ENCODE measurements at places on chromosomes 5 and 9. TPM values are rescaled to one million over a fixed set of nuclear protein-coding genes. Genes with fewer than 3 reads are reported as not detected.
A peak's percentile ranks its signal among the peaks of the same experiment; 100 is the strongest.

- DNase-seq = no peak
- no peaks in the 10 kb centered on the region for H3K36me3 ChIP-seq
- H3K4me3 ChIP-seq = no peak overlapping the region
- H3K27ac ChIP-seq = no peak overlapping the region
- H3K4me1 ChIP-seq = no peaks in the 10 kb centered on the region
- H3K27me3 ChIP-seq = no peaks in the 10 kb centered on the region
Observed at GRCh38 chr9:75051285-75051684, 23.2 kb upstream of the CARNMT1 start.

- peak; percentile 92 for DNase-seq
- peaks cover 67% of the 10 kb centered on the region for H3K4me1 ChIP-seq
- no peaks in the 10 kb centered on the region for H3K27me3 ChIP-seq
- H3K4me3 ChIP-seq = peak overlapping the region; percentile 86
- peak overlapping the region; percentile 31 for H3K27ac ChIP-seq
- H3K36me3 ChIP-seq = no peaks in the 10 kb centered on the region
Observed at GRCh38 chr5:172453206-172453985, 929 bp downstream of the SH3PXD2B start.

DNA sequence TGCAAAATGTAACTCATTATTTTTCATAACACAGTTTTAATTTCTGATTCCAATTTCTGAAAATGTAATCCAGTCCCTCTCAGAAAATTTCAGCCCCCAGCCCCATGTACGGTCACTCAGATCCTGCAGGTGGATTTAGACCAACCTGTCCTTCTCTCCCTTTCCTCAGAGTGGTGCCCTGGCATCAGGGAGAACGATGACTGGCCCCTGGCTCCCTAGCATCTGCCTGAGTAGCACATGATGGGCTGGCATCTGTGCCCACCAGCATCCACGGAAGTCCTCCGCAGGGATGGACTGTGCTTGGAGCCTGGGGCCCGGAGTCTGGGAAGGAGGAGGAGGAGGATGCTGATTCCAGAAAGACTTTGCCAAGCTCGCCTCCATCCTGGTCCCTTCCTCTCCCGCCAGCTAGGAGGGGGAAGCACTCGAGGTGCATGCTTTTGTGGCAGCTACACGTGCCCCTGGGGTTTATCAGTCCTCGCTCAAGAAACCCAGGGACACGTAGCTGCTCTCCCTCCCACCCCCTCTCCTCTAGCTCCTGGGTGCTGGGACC lies 54.4 kb upstream of the RUFY1 start:
- no peak for DNase-seq
- no peak overlapping the region for H3K4me3 ChIP-seq
- no peak overlapping the region for H3K27ac ChIP-seq
- no peaks in the 10 kb centered on the region for H3K36me3 ChIP-seq
- H3K27me3 ChIP-seq = peaks cover 42% of the 10 kb centered on the region

IL3 gene
- total RNA-seq = not detected

COQ4 gene
- total RNA-seq = 27.2 TPM

C9orf153 gene
- not detected for total RNA-seq
